Activated CD4-positive, alpha-beta T cell treated with anti-CD3 and anti-CD28 coated beads, Interleukin-2, amount 10 ng/mL, durations not matched to agents 24 days and 14 days (primary cell): ENCODE measurements at places on chromosomes 11 and 22.

DNA sequence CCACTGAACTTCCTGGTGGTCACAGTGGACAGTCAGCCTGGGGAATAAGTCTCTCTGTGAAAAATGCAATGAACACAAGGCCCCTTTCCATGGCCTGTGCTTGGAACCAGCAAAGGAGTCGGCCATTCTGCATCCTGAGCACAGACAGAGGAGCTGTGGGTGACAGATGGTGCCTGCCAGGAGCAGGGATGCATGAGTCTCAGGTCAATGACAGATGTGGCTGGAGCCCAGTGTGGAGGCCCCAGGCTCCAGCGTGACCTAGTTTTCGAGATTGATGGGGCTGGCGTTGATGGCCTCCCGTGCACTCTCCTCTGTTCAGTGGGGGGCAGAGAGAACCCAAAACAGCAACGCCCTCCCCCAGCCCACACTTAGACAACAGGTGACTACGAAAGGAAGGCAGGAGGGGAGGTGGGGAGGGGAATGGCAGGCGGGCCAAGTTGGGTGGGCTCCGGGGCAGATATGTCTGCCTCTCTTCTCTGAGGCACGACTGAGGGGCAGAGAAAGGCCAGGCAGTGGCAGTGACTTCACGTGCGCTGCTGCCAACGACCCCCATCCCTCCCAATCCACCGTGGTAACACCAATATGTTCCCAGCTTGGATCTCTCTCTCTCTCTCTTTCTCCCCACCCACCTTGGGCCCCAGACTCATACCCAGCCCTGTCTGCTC lies 34.4 kb upstream of the CD5 start:
- DNase-seq = no peak

- DNase-seq = peak; percentile 83
Measured at GRCh38 chr11:66619080-66619554, 2.7 kb downstream of the RBM14 start.

- peak; percentile 22 for DNase-seq
Measured at GRCh38 chr11:110072930-110073329, 20.3 kb upstream of the ZC3H12C start.

- DNase-seq = no peak
Measured at GRCh38 chr11:70432065-70432464, 33.7 kb downstream of the CTTN start.

DNA sequence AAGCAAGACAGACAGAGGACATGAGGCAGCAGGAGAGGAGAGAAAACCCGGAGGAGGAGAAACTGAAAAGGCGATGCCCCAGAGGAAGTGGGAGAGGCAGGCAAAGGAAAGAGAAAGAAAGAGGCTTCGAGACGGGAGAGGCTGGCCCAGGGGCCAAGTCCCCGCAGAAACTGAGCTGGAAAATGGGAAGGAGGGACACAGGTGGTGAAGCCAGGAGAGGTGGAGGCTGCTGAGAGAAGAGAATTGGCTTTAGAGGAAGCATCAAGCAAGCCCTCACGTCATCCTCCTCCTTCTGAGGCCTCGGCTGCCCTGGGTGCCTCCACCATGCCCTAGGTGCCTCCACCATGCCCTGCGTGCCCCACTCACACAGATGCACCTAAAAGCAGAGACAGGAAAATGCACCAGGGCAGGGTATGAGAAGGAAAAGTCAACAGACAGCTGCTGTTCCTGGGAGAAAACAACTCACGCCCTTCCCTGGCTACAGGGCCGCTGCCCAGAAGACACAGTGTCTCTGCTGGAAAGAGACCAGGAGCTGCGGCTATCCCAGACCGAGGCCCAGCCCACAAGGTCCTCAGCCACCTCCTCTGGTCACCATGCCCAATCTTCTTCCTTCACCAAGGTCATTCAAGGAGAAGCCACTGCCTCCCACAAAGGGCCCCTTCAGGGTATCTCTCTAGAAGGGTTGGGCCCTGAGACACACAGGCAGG lies 14.3 kb downstream of the FXYD6 start:
- DNase-seq = no peak

DNA sequence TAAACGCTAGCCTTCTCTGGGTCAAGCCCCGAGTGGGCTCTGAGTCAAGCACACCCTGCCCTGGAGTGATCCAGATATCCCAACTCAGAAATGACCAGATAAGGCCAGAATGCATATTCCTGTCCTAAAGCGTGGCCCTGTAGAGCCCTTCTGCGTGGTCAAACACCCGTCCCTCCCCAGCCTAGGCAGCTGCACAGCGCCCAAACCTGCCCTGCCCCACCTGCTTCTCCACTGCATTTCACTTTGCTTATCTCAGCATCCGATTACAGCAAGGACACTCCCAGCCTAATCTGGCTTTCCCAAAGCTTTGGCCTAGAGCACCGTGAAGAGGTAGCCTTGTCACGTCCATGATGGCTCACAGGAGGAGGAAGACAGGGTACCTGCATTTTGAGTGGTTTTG lies 11.9 kb upstream of the TMPRSS4 start:
- no peak for DNase-seq

- DNase-seq = no peak
Measured at GRCh38 chr11:112777283-112777751, 183.9 kb upstream of the NCAM1 start.

- DNase-seq = no peak
Measured at GRCh38 chr11:106723071-106723470, 295.2 kb downstream of the GUCY1A2 start.

DNA sequence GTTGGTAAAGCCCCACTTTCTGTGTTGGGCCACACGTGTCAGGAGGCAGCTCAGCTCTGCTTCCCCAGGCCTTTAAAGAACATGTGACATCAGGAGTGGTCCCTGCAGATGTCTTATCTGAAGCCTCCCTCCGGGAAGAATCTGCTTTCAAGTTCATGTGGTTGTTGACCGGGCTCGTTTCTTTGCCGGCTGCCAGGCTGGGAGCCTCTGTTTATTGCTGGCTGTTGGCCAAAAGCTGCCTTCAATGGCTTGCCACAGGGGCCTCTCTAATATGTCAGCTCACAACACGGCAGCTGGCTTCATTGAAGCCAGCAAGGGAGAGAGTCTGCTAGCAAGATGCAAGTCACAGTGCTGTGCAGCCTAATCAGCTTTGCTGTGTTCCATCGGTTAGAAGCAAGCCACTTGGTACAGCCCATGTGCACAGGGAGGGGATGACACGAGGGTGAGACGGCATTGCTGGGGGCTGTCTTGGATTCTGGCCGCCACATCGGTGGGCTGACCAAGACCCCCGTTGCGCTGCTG lies 14.6 kb downstream of the MRGPRF start:
- no peak for DNase-seq

- DNase-seq = peak; percentile 82
Measured at GRCh38 chr11:65423516-65424204, 1.1 kb downstream of the NEAT1 start.

DNA sequence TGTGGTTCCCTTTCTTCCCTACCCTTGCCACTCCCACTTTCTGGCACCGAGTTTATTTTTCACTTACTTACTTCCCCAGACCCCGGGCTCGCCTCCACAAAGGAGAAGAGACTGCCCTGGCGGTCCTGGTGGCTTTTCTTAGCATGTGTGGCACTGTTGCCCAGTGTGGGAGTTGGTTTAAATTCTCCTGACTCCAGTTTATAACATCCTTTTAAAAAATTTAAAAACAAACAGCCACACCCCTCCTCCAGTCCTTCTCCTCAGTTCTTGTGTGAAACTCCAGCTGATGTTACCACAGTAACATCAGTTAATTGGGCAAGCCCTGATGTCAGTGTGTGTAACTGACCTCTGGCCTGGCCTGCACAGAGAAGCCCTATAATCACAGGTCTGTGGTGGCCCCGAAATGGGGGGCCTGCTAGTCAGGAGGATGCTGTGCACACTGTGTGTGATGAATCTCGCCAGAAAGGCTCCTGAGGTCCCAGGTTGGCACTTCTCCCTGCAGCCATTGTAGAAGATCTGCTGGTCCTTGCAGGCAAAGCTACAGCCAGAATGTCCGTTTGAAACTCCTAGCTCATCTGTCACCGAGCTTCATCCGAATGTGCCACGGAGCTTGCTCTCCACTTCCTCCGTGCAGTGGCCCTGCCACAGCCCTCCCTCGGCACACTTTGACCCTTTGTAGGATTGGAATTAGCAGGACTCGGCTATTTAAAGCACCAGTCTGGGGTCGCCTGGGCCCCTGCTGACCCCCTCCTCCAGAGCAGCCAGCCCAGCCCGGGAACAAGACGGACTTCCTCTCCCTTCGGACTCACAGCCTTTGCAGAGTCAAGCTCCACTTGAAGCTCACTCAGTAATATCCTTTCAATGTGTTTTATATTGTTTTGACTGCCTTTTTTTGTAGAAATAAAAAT lies 7.6 kb downstream of the YDJC start:
- DNase-seq = no peak

- DNase-seq = no peak
Measured at GRCh38 chr11:73750228-73750627, 10.6 kb downstream of the RAB6A start.

DNA sequence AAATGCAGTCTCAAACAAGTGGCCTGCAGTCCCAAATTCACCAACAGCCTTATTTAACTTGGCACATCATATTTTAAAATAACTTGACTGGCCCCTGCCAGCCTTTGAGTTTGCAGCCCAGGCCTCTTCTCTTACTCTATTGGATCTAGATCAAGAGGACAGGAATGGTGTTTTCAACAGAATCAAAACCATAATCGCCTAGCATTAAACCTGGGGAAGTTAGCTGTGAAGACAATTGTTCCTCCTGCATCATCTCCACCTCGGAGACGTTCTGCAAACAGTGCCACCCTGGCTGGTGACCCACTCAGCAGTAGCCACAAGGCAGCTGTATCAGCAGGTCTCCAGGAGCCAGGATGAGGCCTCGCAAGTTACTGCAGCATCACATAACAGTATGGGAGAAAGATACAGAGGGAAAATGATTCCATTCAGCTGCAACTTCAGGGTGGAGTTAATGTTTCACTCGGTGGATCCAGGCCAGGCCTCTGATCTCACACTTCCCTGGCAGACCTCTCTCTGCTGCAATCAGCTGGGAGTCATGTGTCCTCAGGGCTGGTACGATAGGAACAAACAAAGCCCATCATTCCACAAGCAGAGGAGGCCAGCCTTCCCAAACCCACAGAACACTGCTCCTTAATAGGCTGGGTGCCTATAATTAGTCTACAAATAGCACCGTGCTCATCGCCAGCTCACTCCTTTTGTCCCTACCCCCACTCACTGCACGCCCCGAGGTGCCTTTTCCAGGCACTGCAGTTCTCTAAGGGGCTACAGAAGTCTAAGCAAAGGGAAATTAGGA lies 18.6 kb upstream of the SCN2B start:
- no peak for DNase-seq

DNA sequence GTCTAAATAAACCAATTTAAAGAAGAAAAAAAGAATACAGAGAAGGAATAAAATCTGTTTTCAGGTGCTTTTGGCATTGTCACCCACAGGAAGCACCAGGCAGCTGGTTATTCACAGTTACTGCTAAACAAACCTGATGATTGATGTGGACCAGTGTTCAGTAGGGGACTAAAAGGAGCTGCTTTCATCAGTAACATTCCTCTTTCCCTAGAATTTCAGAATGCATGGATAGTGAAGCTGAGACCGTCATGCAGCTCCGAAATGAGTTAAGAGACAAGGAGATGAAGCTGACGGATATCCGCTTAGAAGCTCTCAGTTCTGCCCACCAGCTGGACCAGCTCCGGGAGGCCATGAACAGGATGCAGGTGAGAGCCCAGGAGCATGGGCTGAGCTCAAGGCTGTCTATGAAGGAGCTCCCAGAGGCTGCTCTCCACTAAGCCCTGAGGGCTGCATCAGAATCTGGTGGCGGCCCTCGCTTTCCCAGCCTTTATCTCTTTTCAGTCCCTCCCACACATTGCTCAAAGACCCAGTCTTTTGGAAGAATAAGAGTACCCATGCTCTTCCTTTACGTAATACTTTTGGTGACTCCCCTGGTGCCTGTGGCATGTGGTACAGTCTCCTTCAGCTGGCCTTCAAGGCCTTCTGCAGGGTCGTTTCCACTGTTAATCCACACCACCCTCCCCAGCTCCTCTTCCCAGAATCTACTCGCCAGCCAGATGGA lies 69.5 kb downstream of the DBX1 start:
- DNase-seq = no peak

- DNase-seq = no peak
Measured at GRCh38 chr11:45501392-45502225, 163.8 kb downstream of the CHST1 start.

GRCh38 chr11:119617340-119617713 lies 111.7 kb downstream of the NECTIN1 start:
- DNase-seq = no peak

DNA sequence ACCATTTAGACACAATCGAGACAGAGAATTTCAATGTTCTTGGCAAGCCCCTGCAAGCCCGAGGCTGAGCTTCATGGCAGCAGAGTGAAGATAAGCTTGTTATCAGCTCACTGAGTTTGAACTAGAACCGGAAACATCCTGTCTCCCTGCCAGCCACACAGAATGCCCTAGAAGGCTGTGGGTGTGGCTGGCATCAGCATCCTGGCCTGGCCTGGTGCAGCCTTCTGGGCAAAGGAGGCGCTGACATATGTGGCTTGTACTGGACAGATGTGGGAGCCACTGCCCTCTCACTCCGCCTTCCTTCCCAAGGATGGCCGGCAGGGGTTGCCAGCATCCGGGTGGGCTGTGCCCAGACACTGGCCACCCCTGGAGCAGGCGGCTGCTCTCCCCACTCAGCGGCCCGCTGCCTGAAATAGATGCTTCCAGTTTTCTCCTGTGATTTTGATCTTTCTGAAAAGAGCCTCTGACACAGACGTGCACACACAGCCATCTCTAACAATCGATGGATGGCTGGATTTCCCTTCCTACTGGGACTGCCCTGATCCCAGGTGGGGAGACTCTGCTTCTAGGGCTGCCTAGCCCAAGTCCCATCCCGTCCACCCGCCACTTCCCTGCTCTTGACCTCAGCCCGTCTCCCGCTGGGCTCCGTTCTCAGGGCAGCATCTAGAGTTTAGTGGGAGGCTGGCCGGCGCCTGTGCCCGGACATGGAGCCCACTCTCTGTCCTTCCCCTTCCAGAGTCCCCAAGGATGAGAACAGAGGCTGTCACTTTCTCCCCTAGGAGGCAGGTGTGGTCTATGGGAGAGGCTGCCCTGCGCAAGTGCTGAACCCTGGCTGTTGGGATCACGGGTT lies 149.7 kb downstream of the CTTN start:
- DNase-seq = no peak

GRCh38 chr22:50209893-50210292 lies 9.1 kb downstream of the SELENOO start:
- peak; percentile 91 for DNase-seq

- no peak for DNase-seq
Measured at GRCh38 chr11:396511-396947, 2.5 kb downstream of the PKP3 start.

DNA sequence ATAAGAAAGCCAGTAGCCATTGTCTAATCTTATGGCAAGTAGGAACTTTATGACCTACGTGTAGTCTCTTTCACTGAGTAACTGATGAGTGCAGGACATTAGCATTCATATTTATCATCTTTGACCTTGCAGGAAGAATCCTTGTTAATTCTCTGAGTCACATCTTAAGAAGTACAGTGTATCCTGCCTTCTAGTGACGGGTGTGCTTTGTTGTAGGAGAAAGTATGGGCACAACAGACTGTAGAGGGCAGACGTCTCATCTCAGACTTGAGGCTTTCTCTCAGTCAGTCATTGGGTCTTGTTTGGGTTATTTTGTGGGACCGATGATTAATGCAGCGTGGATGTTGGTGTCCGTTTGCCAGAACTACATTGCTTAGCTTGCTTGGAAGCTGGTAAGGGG lies 6.8 kb downstream of the RNF214 start:
- DNase-seq = no peak

GRCh38 chr22:20128902-20129746 lies 2.5 kb upstream of the ZDHHC8 start:
- peak; percentile 85 for DNase-seq
